ENCODE measurements at places on chromosomes 3 and 15. TPM values are rescaled to one million over a fixed set of nuclear protein-coding genes. Genes with fewer than 3 reads are reported as not detected.

- DNase-seq: no peak
Observed at GRCh38 chr3:194828116-194828515, 142.4 kb downstream of the FAM43A start.

DNA sequence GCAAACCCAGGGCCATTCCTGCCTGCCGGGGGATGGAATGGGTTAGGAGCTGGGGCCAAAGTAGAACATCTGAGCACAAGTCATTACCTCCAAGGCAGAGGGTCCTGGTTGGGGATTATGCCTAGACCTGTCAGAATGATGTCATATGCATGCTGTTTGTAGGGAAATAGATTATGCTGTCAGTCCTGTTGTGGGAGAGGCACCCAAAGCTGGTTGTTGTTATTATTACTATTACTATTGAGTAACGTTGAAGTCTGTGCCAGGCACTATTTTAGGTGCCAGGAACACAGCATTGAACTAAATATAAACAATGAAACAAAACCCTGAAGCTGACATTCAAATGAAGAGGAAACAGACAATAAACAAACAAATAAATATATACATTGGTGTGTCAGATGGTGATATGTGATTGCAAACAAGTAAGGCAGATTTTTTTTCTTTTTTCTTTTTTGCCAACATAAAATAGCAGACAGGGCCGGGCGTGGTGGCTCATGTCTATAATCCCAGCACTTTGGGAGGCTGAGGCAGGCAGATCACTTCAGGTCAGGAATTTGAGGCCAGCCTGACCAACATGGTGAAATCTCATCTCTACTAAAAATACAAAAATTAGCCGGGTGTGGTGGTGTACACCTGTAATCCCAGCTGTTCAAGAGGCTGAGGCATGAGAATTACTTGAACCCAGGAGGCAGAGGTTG, 2.0 kb downstream of the P4HTM start:
- no peak for DNase-seq

DNA sequence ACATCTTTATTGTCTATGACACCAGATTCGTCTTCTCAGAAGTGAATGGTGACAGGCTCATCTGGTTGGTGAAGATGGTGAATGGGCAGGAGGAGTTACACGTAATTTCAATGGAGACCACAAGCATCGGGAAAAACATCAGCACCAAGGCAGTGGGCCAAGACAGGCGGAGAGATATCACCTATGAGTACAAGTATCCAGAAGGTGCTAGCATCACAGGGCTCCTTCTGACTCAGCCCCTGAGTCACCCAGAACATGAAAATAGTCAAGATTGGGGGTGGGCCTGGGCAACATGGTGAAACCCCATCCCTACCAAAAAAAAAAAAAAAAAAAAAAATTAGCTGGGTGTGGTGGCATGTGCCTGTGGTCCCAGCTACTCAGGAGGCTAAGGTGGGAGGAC, 32.6 kb downstream of the TGM4 start:
- DNase-seq: no peak

DNA sequence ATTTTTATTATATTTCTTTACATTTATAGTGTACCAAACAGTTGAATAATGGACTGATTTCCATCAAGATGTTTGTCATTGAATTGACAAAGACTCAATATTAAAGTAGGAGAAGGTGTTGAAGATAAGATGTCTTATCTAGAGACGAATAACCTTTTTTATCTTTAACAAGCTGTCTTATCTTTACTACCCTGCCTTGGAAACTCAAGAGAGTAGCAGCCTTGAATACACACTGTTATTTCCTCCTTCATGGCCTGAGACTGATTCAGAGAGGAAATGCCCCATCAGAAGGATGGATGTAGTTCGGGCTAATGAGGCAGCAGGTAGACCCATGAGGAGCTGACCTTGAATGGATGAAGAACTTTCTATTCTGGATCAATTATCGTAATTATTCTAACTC, 365.1 kb upstream of the SEMA6D start:
- DNase-seq: no peak

The SCN11A gene
- polyA plus RNA-seq: 0.01 TPM
